ENCODE measurements at places on chromosomes 5 and 9. TPM values are rescaled to one million over a fixed set of nuclear protein-coding genes. Genes with fewer than 3 reads are reported as not detected.

The RFK gene
- total RNA-seq = 13.5 TPM

The ADAMTS13 gene
- 2.4 TPM for total RNA-seq

The MAP1B gene
- 0.33 TPM for total RNA-seq

The FGF10 gene
- total RNA-seq = not detected

The CER1 gene
- not detected for total RNA-seq

The CCL19 gene
- not detected for total RNA-seq

DNA sequence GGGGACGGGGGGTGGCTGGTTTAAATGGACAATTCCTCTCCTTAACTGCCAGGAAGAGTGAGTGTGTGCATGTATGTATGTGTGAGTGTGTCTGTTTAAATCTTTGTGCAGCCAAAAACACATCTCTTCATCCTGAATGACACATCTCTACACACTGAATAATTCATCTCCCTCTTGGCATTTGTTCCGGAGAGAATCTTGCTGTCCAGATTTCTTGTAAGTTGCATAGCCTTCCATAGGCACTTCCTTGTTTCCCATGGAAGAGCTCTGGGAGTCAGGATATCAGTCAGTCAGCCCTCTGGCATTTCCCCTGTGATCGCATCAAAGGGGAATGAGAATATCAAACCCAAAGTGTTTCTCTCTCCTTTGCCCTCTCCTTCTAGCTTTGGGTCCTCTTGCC is 74.7 kb downstream of the WWC1 start:
- H3K27me3 ChIP-seq = no peaks in the 10 kb centered on the region
- DNase-seq = no peak
